Cardiac fibroblast (primary cell): ENCODE measurements at places on chromosomes 12 and 14.
A peak's percentile ranks its signal among the peaks of the same experiment; 100 is the strongest.

GRCh38 chr14:42778984-42779383, 1172.3 kb downstream of the LRFN5 start:
- DNase-seq = peak; percentile 14

- no peak for DNase-seq
Observed at GRCh38 chr14:61065656-61066055, 84.6 kb downstream of the SLC38A6 start.

DNA sequence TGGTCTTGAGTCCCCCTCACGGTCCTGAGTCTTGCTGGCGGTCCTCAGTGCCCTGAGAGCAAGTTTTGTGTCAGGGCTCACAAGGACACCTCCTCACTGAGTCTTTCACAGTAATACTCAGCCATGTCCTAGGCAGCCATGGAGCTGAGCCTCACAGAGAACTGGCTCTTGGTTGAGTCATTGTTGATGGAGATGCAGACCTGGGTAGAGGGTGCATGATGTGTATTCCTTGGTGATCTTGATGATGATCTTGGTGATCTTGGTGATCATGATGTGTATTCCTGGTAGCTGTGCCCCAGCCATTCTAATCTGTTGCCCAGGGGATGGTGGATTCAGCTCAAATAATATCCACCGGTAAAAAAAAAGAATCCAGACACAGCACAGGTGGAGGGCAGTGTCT, 495.4 kb downstream of the TMEM121 start:
- DNase-seq = no peak

- no peak for DNase-seq
Observed at GRCh38 chr12:54786081-54786480, 68.2 kb upstream of the MUCL1 start.
